ENCODE measurements at places on chromosomes 13 and 19. TPM values are rescaled to one million over a fixed set of nuclear protein-coding genes. Genes with fewer than 3 reads are reported as not detected.

NCCRP1 gene
- polyA plus RNA-seq = not detected

GNA15 gene
- 0.04 TPM for polyA plus RNA-seq

ZNF763 gene
- 0.75 TPM for polyA plus RNA-seq

MRPS12 gene
- 75.4 TPM for polyA plus RNA-seq

FGF21 gene
- polyA plus RNA-seq = not detected

TMEM145 gene
- polyA plus RNA-seq = 0.41 TPM

- no peak for DNase-seq
Observed at GRCh38 chr13:51630288-51630615, 46.0 kb downstream of the WDFY2 start.

GRCh38 chr13:45297456-45298205, 43.4 kb downstream of the TPT1 start:
- DNase-seq = no peak

GRCh38 chr13:50780201-50781015, 63.1 kb downstream of the DLEU7 start:
- no peak for DNase-seq

DNA sequence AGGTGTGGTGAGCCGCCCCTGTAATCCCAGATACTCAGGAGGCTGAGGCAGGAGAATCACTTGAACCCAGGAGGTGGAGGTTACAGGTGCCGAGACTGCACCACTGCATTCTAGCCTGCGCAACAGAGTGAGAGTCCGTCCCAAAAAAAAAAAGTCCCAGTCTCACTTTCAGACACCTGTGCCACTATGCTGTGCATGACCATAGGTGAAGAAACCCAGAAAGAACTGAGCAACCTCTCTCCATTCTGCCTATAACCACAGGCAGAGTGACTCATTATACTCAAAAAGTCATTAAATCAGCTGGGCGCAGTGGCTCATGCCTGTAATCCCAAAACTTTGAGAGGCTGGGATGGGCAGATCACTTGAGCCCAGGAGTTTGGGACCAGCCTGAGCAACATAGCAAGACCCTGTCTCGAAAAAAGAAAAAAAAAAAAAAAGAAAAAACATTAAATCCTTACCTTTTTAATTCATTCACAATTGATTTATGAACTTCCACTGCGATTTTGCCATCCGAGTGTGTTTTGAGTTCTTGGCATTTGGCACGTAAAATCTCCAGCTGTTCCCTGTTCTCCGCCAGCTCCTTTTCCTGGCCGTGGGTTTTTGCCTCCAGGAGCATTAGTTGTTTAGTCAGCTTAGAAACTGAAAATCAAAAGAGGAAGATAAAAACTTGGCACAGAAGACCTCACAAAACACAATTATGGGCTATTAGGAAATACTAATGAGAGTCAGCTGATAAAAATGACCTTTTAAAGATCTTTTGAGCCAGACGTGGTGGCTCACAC, 45.5 kb upstream of the SLC7A9 start:
- DNase-seq = no peak

- DNase-seq = peak; percentile 55
Observed at GRCh38 chr19:18589380-18590272, 1.0 kb downstream of the REX1BD start.

DNA sequence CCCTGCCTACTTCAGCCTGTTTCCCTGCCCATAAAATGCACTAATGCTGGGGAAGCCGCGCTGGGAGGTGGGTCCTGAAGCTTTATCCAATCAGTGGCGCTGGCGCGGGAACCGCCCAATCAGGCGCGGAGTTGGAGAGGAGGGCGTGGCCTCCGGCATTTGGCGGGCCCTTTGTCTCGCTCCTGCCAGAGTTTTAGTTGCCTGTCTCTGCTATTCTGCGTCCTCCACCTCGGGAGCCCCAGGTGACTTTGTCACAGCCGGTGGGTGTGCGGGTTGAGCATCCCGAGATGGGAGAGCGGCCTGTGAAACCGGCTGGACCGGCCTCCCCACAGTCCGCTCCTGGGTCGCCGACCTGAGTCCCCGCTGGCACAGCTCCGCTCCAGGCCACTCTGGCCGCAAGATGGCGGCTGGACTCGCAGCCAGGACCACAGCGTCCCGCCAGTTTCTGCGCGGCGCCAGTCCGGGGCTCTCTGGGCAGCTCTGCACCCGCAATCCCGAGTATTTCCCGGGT, 30.7 kb upstream of the ZNF429 start:
- DNase-seq = peak; percentile 31

GRCh38 chr13:77406644-77407440, 79.9 kb upstream of the MYCBP2 start:
- DNase-seq = no peak

DNA sequence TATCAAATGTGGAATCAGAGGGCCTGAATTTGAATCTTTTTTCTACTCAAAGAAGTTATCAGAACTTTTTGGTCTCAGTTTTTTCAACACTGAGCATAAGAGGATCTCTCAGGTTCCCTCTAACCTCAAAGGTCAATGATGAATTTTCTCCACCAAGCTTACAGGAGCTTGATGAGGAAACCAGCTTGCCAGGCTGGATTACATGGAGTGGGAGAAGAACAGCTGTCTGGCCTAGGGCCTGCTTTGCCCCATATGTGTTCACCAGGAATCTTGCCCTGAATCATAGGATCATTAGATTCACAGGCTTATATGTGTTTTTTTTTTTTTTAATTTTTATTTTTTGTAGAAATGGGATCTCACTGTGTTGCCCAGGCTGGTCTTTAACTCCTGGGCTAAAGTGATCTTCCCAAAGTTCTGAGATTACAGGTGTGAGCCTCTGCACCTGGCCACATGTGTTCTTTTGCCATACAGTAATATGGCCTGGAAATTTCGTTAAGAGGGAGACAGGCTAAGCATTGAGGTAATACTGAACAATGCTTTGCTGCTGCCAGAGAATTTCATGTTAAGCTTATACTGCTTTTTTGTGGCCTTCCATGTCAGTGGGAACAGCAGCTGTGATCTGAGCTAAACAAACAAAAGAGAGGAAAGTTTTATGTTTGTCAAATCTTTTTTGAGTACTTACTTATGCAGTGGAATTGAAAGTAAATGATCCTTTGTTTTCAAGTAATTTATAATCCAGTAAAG, 110.6 kb downstream of the DNAJC3 start:
- peak; percentile 21 for DNase-seq

DNA sequence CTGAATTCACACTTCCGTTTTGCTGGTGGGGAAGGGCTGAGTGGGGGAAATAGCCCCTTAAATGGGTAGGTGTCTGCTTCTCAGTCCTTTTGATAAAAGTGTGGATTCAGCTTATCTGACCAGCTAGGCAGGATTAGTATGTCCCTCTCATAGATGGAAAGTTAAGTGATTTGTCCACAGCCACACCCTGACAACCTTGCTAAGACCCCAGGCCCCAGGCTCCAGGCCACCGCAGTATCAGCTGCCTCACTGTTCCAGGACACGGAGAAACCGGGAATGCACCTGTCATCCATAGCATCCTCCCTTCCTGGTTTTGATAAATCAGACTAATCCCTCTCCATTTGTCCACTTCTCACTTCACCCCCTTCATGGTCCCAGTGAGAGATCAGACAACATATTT, 197.7 kb downstream of the USP12 start:
- no peak for DNase-seq

DNA sequence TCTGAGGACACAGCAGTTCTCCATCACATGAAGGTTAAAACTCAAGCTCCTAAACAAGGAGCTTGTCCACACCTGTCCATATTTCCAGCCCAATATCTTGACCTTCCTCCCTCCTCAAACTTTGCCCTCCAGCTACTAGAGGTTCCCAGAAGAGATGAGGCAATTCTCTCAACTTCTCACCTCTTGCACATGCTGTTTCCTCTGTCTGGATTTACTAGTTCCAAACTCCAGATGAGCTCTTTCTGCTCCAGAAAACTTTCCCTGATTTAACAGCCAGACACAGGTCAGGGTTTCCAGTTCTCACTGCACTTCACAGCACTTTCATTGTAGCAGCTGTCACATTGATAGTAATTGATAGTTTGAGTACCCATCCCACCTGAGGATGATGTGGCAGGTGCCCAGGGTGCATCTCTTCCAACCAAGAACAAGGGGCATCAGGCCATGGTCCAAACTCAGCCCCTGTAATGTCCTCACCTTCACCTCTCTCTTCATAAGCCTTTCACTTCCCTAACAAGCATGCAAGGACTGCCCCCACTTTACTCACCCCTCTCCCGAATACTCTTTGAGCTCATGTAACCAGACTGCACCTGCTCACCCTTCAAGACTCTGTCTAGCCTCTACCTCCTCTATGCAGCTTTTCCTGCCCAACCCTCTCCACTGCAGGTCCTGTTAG, 3.0 kb upstream of the WDFY2 start:
- no peak for DNase-seq

DNA sequence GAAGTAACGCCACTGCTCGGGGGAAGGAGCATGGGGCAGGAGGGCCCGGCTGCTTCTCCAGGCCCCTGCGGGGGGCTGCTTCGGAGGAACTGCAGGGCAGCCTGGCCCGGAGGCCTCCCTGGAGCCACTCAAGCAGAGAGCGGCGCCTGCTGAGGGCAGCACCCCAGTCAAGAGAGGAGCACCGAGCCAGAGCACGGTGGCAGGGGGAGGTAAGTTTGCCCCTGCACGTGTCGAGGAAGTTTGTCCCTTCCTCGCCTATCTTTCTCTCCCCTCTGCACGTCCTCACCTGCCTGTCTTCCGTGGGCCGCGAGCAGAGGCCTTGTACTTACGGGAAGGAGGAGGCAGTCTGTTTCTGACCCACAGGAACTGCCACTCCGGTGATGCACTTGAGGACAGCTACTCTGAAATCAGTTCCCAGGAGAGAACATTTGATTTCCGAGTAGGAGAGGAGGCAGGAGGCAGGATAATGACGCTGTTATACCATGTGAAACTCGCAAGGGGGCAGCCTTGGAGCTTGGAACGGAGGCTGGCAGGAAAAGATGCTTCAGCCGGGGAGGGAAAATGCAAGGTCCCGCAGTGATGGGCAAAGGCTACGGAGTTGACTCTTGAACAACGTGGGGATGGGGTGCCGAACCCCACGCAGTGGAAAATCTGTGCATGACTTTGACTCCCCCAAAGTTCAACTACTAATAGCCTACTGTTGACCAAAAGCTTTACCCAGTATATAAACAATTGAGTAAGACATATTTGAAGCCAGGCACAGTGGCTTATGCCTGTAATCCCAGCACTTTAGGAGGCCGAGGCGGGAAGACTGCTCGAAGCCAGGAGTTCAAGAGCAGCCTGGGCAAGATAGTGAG, 5.0 kb downstream of the FFAR1 start:
- peak; percentile 64 for DNase-seq

- DNase-seq = no peak
Observed at GRCh38 chr19:54903303-54903702, 2.6 kb upstream of the NCR1 start.

- no peak for DNase-seq
Observed at GRCh38 chr13:72657379-72657778, 70.0 kb downstream of the MZT1 start.

- no peak for DNase-seq
Observed at GRCh38 chr13:88294368-88294767, 623.2 kb downstream of the SLITRK5 start.

DNA sequence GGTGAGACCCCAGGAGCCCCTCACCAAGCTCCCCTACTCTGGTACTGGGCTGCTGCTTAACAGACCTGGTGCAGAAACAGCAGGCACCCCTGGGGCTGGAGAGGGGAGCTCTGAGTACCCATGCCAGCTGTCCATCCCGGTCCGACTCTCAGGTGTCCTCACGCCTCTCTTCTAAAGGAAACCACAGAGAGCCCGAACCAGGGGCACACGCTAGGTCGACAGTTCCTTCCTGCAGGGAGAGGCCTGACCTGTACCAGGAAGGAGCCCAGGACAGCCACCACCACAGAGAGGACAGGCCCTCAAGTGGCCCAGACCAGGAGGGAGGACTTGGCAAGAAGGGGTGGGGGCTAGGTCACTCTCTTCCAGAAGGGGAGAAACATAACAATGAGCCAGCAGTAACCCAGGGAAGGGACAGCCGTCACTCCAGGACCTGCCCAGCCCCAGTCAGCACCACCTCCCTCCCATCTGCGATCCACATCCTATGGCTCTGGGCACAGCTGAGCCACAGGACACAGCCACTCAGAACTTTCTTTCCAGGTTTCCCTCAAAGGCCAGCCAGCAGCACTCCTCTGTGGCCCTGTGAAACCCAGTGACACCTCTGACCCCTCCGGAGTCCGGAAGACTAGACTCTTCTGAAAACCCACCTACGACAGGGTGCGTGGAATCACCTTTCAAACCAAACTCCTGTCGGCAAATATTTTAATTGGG, 13.0 kb upstream of the SLC35E1 start:
- DNase-seq = no peak

- DNase-seq = peak; percentile 28
Observed at GRCh38 chr19:7869453-7869909, 4.7 kb downstream of the PRR36 start.

GRCh38 chr13:24207841-24208667, 47.5 kb downstream of the SPATA13 start:
- peak; percentile 95 for DNase-seq

DNA sequence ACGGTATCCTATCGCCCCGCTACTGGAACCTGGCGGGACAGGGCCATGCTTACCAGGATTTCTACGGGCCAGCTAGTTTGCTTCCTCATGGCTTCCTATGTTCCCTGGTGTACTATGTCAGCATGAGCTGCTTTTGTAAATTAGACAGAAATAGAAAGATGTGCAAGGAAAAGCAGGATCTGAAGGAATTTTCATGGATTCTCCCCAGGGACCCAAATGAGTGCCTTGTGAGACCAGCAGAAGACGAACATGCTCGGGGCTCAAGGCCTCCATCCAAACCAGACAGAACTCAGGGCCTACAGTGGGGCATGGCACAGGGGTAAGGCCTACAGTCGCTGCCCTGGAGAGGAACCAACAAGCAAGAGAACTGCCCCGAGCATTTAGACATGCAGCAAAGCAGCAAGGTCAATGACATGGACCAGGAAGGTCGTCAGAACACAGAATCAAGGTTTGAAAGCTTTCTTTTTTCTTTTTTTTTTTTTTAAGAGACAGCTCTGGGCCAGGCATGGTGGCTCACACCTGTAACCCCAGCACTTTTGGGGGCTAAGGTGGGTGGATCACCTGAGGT, 17.3 kb downstream of the EPS15L1 start:
- no peak for DNase-seq

DNA sequence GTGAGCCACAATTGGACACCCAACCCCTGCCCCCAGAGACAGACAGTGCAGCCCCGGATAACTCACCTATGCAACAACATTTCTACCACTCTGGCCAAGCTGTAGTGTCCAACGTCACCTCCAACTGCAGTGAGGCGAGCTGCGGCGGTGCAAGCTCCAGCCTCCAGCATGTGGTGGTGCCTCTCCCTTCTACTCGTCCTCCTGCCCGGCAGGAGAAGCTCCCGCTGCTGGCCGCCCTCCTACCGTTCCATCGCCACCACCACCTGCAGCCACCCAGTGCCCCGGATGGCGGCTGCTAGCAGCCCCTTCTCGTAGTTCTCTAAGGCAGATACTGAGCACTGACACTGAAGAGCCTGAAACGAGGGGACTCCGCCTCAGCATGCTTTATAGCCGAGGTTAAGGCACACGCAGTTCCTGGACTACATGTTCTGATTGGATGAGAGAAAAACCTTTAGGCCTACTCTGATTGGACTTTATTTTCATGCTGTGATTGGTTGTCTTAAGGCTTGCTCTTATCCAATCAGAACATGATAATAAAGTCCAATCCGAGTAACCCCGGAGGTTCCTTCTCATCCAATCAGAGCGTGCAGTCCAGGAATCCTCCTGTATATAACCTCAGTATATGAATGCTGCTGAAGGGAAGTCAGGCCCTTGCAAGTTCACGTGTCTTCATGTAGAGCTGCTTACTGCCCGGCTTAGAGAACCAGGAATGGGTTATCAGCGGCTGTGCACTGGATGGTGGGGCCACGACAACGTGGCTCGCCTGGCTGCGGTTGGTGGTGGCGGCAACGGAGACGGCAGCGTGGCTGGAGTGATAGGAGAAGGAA, 63.5 kb downstream of the TUBA3C start:
- DNase-seq = no peak
